ENCODE measurements at places on chromosomes 6 and 20.

- DNase-seq: no peak
These were observed 43.3 kb downstream of the MGME1 start for GRCh38 chr20:18011951-18012645.

- DNase-seq: no peak
These were observed 7.8 kb upstream of the BTN3A1 start for GRCh38 chr6:26394289-26394688.

- DNase-seq: no peak
These were observed 32.4 kb downstream of the CBFA2T2 start for GRCh38 chr20:33522256-33522820.

GRCh38 chr20:62717933-62718332 is 9.3 kb downstream of the NTSR1 start:
- no peak for DNase-seq

DNA sequence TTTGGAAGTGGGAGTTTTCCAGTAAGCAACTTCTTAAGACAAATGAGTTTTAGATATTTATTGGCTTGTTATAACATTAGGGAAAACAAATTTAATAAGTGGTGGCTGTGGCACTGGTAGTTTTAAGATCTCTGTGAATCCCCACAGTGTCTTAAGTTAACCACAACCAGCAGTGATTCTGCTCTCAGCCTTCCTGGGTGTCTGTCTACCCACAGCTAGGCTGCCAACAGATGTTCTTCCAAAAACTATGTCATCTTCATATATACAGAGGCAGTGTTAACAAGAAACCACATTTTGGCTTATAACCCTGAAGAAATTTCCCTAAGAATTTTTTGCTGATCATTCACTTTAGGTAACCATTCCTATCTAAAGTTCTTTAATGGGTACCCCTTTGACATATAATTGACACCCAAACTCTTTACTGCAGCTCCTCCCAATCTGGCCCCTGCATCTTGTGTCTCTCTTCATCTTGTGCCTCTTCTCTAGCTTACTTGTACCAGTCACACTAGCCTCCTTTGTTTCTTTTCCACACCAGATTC is 52.7 kb downstream of the TOP1 start:
- DNase-seq: no peak

Data from T-helper 1 cell (primary cell).